Substantia nigra (tissue), 51 donors: ENCODE measurements at places on chromosomes 12 and 14.

- no peak for DNase-seq
Observed at GRCh38 chr12:98352218-98352811, 163.1 kb upstream of the TMPO start.

DNA sequence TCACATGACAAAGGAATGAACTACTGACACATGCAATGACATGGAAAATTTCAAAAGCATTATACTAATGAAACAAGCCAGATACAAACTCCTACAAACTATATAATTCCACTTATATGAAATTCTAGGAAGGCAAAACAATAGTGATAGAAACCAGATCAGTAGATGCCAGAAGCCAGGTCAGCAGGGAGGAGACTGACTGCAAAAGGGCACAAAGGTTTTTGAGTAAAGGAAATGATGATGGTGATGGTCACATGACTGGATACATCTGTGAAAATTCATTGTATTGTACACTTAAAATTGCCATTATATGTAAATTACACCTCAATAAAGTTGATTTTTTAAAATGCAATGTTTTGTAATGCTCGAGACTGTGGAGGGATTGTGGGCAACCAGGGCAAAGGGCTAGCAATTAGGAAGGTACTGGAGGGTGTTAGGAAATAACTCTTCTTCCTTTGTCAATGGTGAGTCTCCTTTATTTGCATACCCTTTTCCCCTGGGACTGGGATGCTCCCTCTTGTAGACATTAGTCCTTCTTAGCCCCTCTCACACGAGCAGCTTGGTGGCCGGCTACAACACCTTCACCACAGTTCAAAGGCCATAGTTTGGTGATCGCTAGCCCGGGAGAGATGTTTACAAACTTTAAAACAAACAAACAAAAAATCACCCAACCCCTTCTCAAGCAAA is 6.7 kb upstream of the PRPF40B start:
- DNase-seq: no peak

GRCh38 chr12:31491241-31491794 is 99.6 kb downstream of the DENND5B start:
- DNase-seq: no peak

GRCh38 chr12:38875586-38876228 is 29.7 kb downstream of the CPNE8 start:
- DNase-seq: no peak

DNA sequence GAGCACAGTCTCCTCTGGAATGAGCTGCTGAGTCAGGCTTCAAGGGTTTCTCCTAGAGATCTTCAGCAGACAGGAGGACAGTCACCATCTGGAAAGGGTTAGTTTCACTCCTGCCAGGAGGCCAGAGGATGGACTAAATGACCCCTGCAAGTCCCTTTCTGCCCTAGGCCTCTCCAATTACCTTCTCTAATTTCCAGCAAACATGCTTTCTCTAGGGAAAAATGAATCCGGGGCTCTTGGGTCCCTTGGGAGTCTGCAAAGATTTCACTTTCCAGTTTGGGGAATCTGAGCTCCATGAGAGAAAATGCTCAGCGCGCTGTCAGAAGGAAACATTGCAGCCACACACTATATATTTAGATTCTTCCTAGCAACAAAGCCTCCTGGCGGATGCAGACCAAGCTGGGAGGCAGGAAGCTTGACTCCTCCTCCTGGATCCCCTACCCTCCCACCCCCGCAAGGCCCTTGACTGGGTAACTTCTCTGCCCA is 184.4 kb upstream of the CCND2 start:
- DNase-seq: no peak

DNA sequence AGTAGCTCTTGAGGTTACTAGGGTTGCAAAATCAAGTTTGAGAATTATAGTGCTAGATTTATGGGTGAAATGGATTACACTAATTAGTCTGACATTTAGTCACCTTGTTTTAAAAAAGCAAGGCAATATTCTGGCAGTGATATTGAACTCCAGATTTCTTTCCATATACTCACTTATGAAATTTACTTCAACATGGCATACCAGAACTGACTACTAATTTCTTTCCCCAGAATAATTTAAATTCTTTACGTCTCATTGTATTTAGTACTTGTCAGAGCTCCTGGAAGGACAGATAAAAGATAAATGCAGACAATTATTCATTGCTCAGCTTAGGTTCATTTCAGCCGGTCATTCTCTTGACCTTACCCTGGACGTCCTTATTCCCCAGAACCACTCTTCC is 24.3 kb downstream of the EMP1 start:
- DNase-seq: no peak

DNA sequence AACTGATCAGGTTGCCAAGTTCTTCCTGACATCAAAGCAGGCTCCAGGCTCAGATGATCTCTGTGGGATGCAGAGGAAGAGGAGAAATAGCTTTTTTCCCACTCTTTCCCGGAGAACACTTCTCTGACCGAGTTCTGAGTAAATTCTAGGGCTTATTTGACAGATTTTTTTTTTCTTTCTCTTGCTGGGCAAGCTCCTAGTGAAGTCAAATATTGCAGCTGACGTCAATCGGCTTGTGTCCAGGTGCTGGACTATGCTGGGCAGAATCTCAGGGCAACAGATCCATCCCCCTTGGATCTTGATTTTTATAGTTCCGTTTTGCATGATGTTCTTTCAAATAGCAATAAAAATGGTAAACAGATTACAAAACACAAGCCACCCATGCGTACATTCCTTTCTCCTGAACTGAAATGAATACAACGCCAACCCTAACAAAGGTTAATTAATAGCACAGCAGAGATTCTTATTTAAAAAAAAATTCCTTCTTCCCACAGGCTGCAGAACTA is 182.2 kb downstream of the NOVA1 start:
- DNase-seq: peak; percentile 5
